ENCODE measurements at places on chromosomes 13 and 19.

- no peak for DNase-seq
Observed at GRCh38 chr19:7516333-7516732, 430 bp downstream of the ZNF358 start.

- DNase-seq = no peak
Observed at GRCh38 chr19:53826876-53827275, 2.8 kb upstream of the NLRP12 start.

DNA sequence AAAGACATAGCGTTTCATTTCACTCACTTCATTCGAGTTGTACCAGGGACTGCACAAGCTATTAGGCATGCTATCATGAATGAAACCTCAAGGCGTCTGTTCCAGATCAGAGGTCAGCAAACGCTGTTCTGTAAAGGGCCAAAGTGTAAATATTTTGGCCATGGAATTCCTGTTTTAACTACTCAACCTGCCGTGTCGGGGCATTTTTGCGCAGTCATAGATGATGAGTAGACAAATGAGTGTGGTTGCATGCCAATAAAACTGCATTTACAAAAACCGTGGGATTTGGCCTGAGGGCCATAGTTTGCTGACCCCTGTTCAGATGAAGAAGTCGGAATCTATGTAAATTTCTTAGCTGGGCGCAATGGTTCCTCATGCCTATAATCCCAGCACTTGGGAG, 6.5 kb downstream of the INSR start:
- peak; percentile 37 for DNase-seq

DNA sequence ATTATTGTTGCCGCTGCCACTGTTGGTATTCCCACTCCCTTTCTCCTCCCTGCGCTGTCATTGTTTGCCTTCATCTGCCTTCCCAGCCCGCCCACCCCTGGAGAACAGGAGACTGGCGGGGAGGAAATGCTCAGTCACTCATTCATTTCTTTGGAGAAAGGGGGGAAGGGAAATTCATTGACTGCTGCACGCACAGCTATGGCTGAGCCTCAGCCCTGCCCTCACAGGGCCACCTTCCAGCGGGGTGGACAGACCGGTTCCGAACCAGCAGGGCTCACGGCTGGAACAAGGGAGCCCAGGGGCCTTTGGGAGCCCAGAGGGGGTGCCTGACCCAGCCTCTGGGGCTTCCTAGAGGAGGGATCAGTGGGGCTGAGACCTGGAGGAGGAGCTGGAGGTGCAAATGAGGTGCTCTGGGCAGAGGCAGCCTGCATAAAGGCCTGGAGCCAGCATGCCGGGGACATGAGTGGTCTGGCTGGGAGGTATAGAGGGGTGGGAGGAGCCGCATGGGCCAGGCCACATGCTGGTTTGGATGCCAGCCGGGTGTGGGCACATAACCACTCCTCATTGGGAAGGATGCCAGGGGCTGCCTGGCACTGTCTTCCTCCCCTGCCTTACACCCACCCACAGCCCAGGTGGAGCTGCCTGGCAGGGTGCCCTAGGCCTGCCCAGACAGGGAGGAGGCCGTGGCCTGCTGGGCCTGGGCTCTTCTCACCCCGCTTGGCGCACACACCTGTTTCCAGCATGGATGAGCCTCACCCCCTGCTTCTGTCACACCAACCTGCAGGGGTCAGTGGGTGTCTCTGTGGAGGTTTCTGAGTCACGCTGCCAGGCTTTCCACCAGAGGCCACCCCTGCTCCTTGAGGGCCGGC, 26.8 kb downstream of the PPP5C start:
- DNase-seq = no peak

- peak; percentile 34 for DNase-seq
Observed at GRCh38 chr13:30882026-30882850, 23.8 kb upstream of the MEDAG start.

DNA sequence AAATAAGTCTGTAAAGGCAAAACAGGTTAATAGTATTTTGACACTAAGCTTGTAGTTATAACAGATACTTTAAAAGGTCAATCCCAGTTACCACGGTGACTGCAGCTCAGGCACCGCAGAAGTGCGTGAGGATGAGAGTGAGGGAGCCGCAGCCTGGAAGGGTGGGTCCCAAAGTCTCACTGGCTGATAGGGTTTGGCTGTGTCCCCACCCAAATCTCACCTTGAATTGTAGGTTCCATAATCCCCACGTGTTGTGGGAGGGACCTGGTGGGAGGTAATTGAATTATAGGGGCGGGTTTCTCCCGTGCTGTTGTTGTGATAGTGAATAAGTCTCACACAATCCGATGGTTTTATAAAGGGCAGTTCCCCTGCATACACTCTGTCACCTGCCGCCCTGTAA, 40.0 kb upstream of the GAS6 start:
- no peak for DNase-seq
